Natural killer cell treated with Interleukin-12 subunit alpha and Interleukin-12 subunit beta and Interleukin-15 and Interleukin-18, amount 100 ng/mL, for 72 hours (primary cell): ENCODE measurements at places on chromosomes 3 and 15. TPM values are rescaled to one million over a fixed set of nuclear protein-coding genes. Genes with fewer than 3 reads are reported as not detected.

GRCh38 chr3:169835533-169835932 lies 22.8 kb upstream of the LRRC34 start:
- DNase-seq, result no peak
- no peaks in the 10 kb centered on the region for H3K4me1 ChIP-seq
- H3K27me3 ChIP-seq, result peaks cover 21% of the 10 kb centered on the region
- no peaks in the 10 kb centered on the region for H3K36me3 ChIP-seq
- no peak overlapping the region for H3K27ac ChIP-seq
- H3K4me3 ChIP-seq, result no peak overlapping the region

- no peak for DNase-seq
- H3K27ac ChIP-seq, result no peak overlapping the region
- H3K27me3 ChIP-seq, result no peaks in the 10 kb centered on the region
- H3K36me3 ChIP-seq, result no peaks in the 10 kb centered on the region
These were observed 393.5 kb downstream of the RSL24D1 start for GRCh38 chr15:54803134-54803808.

Gene ST3GAL6
- not detected for total RNA-seq

DNA sequence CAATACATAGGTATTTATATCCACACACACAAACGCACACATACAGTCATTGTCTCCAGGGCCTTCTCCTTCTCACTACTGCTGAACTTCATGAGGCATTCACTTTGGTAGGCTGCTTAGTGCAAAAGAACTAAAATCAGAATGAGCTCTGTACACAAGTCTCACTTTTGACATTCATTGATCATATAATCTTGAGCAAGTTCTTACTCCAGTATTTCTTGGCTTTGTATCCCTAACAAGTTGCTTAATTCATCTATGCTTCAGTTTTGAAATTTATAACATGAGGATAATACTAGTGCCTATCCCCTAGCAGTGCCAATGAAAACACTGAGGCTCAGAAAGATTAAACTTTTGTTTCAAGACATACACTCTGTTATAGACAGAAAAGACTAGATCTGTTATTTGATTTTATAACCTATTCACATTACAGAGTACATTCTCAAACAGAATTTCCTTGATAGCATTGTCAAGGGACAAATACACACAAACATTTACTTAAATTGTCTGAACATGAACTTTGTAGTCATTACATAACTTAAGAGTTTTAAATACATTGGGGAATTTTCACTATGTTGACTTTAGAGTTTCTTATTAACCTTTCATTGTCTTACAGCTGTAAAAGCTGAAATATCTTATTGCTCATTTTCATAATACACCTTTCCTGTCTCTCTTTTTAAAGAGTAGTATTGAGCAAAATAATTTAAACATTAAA lies 55.0 kb upstream of the SI start:
- H3K27me3 ChIP-seq, result no peaks in the 10 kb centered on the region
- no peak for DNase-seq
- H3K27ac ChIP-seq, result no peak overlapping the region

DNA sequence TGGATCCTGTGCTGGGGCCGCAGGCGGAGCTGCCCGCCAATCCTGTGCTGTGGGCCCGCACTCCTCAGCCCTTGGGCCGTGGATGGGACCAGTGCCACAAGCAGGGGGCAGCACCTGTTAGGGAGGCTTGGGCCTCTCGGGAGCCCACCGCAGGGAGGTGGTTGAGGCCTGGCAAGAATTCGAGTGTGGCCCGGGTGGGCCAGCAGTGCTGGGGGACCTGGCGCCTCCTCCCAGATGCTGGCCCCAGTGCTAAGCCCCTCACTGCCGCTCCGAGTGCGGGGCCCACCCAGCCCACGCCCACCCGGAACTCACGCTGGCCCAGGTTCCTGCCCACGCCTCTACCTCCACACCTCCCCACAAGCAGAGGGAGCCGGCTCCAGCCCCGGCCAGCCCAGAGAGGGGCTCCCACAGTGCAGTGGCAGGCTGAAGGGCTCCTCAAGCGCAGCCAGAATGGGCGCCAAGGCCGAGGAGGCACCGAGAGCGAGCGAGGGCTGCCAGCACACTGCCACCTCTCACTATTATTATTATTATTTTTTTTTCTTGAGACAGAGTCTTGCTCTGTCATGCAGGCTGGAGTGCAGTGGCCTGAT lies 31.4 kb upstream of the TBL1XR1 start:
- no peak overlapping the region for H3K4me3 ChIP-seq
- peaks cover 4% of the 10 kb centered on the region for H3K4me1 ChIP-seq
- DNase-seq, result no peak
- H3K27me3 ChIP-seq, result peaks cover 5% of the 10 kb centered on the region
